ENCODE measurements at places on chromosomes 13 and 19.

- no peak for DNase-seq
Observed at GRCh38 chr13:40409278-40409677, 257.2 kb downstream of the FOXO1 start.

DNA sequence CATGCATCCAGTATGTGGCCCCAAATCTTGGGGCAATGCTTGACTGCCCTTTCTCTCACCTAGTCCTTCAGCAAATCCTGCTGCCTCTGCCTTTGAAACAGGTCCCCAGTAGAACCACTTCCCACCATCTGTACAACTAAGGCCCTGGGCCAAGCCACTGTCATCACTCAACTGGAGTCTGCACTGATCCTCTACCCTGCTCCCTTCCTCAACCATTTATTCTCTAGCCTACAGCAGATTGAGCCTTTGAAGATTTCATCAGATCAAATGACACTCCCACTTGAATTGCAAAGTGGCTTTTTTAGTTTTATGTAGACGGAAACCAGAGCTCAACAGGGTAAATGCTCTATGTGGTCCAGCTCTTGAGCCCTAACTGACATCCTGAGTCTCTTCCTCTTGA, 43.5 kb downstream of the ATP8A2 start:
- DNase-seq: no peak

- DNase-seq: peak; percentile 34
Observed at GRCh38 chr19:13212759-13213330, 62.6 kb downstream of the IER2 start.

- no peak for DNase-seq
Observed at GRCh38 chr13:108213946-108214345, 1.4 kb downstream of the LIG4 start.

- no peak for DNase-seq
Observed at GRCh38 chr13:36513266-36513665, 81.0 kb downstream of the CCNA1 start.

- no peak for DNase-seq
Observed at GRCh38 chr13:101139081-101139480, 277.2 kb downstream of the NALCN start.

GRCh38 chr19:32540621-32541020, 40.4 kb upstream of the PDCD5 start:
- DNase-seq: no peak

DNA sequence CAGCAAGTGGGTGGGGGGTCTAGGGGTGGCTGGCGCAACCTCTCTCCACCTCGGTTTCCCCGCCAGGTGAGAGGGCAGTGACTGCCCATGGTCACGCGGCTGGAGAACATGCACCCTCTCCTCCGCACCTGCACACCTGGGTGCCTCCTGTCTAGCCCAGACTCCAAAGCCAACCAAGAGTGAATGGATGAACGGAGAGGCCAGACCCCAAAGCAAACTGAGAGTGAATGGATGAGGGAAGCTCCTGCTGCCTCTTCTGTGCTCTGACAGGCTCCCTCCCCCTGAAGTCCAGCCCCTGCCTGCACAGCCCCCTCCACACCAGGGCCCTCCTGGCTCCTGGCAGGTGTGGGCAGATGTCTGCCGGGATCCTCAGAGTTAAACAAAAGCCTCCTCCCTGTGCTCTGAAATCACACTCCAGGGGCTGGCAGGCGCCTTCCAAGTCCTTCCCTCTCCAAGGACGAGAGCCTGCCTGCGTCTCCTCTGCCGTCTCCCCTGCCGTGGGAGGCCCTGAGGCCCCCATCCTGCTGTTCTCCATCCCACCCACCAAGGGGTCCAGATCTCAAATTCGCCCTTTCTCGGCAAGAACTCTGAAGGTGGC, 2.2 kb downstream of the SBNO2 start:
- DNase-seq: no peak

DNA sequence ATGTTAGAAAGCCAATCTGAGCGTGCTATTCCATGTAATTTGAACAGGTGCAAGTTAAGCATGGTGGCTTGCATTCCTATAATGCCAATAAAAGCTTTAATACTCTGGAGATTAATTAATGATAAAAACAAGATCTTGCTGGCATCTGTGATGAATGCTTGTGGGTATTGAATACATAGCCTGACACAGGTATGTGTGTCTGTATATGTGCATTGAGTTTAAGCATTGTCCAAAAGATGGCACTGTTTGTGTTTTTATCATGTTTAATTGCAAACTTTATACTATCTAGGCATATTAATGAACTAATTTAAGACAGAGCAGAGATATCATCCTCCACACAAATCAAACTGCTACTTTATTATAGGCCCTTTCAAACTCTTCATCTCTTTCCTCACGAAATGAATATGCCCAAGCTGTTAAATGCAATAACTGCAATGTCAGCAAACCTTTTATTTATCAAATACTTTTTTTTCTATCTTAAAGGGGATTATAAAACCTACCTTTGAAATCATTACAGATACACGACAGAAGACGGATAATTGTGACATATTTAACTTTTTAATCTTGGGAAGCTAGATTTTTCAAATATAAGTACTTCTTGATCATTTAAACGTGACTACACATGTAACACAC, 86.5 kb downstream of the TNFSF11 start:
- DNase-seq: no peak

DNA sequence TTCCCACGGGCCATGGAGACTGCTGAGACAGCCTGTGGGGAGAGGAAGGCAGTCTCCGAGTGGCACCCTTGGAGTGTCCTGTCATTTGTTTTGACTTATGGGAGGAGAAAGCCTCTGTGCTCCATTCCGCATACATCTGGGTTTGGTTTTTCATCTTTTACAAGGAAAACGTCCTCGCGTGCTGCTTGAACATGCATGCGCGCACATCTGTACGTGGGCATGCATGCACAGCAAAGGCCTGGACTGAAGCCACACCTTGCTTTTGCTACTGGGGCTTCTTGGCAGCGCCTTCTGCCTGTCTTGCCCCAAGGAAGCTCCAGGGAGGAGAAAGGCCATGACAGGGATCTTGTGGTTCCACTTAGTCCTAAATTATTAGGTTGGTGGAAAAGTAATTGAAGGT, 44.0 kb downstream of the SUGP2 start:
- no peak for DNase-seq

DNA sequence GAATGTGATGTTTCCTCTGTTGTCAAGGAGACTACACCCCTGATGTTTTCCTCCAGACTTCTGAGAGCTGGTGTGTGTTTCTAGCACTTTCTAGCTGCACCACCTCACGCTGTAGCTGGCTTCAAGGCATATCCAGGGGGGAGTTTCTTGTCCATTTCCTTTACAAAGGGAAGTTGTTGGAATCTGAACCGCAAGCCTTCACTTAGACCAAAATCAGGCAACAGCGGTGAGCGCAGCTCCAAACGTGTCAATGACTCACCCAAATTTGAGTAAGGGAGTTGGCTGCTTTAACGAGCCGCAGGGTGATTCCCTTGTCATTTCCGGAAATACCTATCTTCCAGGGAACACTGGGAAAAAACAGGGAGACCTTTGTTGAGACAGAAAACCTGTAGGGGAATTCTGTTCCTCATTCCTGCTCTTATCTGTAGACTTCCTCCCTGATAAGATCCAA, 2.5 kb downstream of the LDLR start:
- peak; percentile 87 for DNase-seq

DNA sequence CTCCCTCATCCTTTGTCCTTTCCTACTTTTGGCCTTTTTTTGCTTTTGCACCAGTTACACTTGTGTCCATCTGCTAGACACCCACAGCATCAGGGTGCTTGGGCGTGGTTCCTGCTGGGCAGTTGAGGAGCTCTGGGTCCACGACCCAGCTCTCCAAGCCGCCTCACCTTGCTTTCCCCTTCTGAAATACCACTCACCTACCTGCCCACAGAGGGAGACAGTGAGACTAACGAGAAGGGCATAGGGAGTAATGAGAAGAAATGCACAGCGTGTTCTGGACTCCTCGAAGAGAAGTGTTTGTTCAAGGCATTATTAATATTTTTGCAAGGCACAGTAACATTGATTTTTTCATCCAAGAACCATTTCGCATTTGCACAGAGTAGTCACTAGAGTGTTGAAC, 92.9 kb downstream of the DNAJC15 start:
- no peak for DNase-seq

DNA sequence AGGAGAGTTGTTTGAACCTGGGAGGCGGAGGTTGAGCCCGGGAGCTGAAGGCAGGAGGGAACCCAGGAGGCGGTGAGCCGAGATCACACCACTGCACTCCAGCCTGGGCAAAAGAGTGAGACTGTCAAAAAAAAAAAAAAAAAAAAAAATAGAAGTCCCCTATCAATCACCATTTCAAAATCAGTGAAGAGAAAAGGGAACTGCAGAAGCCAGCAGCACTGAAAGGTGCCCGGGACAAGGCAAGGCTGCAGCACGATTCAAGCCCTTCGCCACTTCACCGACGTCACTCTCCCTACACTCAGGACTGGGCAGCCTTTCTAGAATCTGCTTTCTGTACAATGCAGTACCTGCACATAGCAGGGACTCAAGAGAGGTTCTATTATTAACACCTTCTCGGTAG, 21.9 kb upstream of the USP12 start:
- no peak for DNase-seq

GRCh38 chr13:19961924-19962323, 3.4 kb downstream of the ZMYM2 start:
- DNase-seq: no peak

DNA sequence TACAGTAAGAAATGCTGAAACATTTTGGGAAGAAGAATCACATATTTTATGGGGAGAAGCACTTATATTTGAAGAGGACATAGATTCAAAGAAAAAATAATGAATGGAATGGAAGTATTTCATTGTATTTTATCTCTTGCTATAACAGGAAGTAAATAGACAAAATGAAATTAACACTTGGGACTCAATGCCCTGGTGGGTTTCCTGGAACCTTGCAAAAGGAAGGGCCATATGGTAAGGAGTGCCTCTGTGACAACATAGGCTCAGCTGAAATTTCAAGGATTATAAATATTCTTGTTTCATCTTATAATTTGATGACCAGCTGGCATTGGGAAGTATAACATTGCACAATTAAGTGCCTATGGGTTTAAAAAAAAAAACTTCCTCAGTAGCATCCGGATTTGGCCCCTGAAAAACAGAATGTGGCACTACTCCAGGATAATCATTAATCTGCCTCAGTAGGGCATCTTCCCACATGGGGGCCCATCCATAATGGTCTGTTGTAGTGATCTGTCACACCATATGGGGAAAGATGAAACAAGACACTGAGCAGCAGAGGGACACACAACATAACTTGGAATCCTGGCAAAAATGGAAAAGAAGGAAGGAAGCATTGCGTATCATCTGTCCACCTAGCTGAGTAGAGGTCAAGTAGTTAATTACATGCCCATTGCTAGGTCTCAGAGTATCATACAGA, 321.6 kb downstream of the NDFIP2 start:
- DNase-seq: no peak

GRCh38 chr13:69956349-69956748, 151.3 kb upstream of the ATXN8OS start:
- no peak for DNase-seq

DNA sequence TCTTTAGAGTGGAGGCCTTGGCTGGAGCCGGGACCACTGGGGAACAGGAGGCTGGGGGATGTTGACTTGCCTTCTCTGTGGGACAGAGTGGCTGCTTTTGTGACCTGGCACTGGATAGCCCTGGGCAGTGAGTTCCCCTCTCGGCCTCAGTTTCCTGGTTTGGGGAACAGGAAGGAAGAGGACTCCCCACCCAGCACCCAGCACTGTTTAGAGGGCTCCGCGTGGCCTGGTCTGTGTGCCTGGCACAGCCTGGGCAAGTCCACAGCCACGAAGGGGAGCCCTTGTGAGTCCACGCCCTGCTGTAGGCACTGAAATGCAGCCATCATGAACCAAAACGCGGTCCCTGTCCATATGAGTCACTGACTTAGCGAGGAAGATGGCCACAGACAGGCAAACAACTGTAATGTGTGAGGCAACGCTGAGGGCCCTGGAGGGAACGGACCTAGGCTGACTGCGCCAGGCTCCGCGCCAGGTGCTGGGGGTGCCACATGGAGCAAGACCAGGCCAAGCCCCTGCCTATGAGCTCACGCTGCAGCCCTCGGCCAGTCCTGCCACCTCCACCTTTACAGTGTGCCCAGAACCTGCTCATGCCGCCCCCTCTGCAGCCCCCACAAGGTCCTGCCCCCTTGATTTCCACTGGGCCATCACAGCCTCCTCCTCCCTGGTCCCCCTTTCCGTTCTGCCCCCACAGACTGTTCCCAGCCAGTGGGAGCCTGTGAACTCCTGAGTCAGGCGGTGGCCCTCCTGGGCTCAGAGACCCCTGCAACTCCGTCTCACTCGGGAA, 35.5 kb downstream of the PAK4 start:
- no peak for DNase-seq

DNA sequence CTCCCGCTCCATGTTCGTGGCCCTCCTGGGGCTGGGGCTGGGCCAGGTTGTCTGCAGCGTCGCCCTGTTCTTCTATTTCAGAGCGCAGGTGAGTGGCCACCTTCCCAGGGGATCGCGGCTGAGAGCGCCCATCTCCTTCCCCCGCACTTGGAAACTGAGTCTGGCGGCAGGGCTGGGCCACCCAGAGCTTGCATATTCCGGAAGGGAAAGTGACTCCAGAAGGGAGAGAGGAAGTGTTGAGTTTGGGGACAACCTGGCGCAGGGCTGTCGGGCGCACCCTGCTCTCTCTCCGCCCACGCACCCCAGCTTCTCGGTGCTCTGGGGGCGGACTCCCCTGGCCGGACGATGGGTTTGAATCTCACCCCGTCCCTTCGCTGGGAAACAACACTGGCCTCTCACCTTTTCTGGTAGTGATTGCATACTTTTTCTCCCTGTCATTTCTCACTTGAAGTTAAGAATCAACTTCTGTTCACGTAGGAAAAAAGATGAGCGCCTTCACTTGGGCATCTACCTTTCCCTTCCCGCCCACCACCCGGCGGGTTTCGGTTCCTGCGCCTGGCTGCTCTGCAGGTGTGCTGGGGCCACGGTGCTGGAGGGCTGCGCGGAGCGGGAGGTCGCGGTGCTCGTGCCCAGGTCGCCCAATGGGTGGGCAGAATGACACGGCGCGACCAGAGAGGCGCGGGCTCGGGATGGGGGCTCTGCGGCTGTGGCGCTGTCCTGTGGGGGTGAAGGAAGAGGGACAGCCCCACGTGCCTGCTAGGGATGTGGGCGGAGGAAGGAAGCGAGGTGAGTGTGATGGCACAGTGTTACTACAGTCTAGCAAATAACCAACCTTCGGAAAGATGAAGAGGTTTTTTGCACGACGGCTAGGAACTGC, 721 bp downstream of the TNFSF11 start:
- DNase-seq: no peak
